NCI-H2171 (cell line): ENCODE measurements at places on chromosomes 2 and 18.
A peak's percentile ranks its signal among the peaks of the same experiment; 100 is the strongest.

- DNase-seq = no peak
Measured at GRCh38 chr2:641872-642815, 35.1 kb downstream of the TMEM18 start.

DNA sequence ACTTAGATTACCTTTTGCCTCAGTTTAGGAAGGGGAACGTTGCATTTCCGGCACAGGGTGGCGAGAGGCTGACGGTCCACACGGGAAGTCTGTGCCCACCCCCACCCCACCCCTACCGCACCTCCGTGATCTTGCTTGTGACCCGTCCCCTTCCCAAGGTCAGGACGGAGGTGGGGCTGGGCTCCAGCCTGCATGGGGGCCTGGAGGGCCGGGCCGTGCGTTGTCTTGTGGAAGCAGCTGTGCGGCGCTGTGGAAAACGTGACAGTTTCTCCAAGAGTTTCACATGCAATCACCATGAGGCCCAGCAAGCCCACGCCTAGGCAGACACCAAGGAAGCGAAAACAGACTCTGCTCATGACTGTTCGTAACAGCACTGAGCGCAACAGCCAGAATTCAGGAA, 76.8 kb upstream of the HDAC4 start:
- DNase-seq = no peak

DNA sequence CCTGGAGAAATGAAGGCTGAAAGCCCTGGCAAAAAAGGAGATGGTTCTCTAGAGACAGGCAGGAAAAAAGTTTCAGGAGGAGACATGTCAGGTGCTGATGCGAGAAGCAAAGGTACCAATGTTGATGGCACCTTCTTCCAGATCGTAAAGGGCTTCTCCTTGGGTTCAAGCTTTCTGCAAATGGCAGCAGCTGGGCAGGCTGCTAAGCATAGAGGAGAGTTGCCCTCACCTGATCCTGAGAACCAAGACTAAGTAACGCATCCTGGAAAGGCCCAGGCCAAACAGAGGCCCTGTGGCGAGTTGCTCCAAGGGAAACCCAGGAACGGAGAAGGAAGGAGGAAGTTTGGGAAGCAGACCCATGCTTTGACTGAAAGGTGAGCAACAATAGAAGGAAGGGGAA, 23.6 kb upstream of the AFTPH start:
- DNase-seq = no peak

GRCh38 chr2:198478361-198478760, 674.0 kb downstream of the PLCL1 start:
- DNase-seq = no peak

DNA sequence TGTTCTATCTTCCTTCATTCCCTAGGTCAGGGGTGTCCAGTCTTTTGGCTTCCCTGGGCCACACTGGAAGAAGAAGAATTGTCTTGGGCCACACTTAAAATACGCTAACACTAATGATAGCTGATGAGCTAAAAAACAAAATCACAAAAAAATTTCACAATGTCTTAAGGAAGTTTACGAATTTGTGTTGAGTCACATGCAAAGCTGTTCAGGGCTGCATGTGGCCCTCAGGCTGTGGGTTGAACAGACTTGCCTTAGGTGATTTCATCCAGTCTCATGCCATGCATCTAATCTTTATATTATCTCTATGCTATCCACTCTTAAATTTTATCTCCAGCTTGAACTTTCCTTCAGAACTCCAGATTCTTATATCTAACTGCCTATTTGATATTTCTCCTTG, 80.1 kb downstream of the CCDC85A start:
- DNase-seq = no peak

DNA sequence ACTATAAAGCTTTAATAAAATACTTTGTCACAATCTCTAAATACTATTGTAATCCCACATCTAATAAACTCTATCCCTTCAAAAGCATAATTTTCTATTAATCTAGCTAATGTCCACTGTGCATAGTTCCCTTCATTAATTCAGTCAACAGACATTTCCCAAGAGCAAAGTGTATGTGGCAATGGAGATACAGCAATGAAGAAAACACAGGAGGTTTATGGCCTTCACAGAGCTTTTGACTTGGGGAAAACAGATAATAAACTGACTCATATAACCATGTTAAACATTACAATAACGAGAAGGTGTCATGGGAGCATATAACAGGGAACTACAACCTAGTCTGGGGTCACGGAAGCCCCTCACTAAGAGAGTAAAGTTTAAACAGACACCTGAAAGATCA, 86.3 kb downstream of the SPIRE1 start:
- DNase-seq = no peak

DNA sequence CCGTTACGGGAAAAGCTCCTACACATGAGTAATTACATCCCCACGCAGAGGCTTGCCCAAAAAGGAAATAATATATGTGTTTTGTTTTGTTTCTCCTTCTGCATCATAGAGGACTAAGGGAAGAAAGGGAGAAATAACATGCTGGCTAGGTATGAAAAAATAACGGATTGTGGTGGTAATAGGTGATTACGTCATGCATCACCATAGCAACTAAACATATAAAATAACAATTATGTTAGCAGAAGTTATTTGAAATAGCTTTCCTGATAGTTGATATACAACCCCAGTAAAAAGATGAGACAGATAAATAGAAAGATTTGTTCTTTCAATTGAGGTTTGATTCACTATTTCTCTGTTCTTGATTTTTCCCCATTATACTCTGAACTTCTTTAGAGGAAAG, 518.0 kb downstream of the ZNF516 start:
- DNase-seq = no peak

- DNase-seq = no peak
Measured at GRCh38 chr2:175745911-175746310, 256.2 kb downstream of the LNPK start.

GRCh38 chr2:103738606-103739005, 976.8 kb downstream of the TMEM182 start:
- DNase-seq = no peak

GRCh38 chr2:23241121-23241520, 143.9 kb upstream of the KLHL29 start:
- DNase-seq = peak; percentile 58

- DNase-seq = no peak
Measured at GRCh38 chr2:234368861-234369261, 128.0 kb downstream of the ARL4C start.

DNA sequence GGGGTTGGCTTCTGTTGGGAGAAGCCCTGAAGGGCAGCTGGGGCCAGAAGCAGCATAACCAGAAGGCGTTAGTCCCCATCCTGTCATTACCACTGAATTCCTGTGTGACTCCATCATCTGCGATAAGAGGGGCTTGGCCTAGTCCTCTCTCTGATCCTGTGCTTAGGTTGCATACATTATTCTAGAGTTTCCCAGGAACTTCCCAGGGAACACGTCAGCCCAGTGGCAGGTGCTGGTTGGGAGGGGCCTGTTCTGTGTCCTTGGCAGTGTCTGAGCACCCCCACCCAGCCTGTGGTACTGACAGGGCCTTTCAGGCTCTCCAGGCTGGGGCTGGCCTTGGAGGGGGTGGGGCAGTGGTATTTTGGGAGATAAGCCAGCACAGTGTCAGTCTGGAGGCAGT, 4.5 kb upstream of the TOGARAM2 start:
- DNase-seq = no peak

GRCh38 chr2:57693177-57693576, 353.4 kb upstream of the VRK2 start:
- DNase-seq = no peak

GRCh38 chr18:73626859-73627258, 520.8 kb downstream of the FBXO15 start:
- no peak for DNase-seq

DNA sequence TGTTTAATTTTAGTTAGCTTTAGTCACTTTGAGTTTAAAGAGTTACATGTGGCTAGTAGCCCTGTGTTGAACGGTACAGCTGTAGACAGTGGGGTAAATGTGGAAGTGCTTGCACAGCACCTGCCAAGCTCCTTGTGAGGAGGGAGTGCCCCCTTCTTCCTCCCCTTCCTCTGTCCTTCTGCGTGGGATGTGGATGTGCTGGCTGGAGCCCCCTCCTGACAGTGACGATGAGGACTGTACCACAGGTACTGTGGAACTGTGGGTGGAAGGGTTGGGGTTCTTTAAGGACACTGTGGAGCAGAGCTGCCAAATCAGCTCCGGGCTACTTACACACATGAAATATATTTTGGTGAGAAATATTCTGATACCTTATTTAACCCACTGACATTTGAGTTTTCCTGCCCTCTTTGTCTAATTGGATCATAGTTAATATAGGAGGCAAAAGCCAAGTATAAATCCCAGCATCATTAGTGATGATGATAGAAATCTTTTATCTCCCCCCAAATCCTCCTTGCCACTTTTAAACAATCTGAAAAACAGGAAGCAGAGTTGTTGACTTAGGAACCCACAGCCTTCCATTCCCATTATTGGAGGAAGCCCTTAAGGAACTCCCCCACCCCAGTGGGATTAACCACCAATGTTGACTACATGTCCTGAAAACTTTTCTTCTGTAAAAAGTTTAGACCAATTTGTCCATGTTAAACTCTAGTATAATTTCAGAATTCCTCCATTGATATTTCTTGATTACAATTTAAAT, 181.3 kb downstream of the PTPRM start:
- no peak for DNase-seq

GRCh38 chr2:136243638-136244535, 125.9 kb upstream of the CXCR4 start:
- no peak for DNase-seq

DNA sequence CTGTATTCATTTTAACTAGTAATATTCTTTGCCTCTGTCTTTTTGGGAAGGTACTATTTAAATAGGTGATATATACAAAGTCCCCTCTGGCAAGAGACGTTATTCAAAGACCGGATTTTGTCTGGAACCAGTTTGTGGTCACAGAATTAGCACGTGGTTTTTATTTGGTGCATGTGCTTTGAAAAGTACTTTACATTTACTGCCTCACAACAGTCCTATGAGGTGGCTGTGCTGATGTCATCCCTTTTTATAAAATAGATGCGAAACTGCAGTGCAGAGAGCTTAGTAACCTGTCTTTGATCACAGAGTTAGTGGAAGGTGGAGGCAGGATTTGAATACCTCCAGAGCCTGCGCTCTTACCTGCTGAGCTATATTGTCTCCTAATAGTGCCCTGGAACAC, 4.0 kb downstream of the LPIN1 start:
- DNase-seq = no peak

GRCh38 chr2:36544638-36545338, 53.2 kb downstream of the FEZ2 start:
- no peak for DNase-seq

- no peak for DNase-seq
Measured at GRCh38 chr2:237725661-237726060, 72.9 kb upstream of the RBM44 start.

GRCh38 chr18:46920653-46921052, 3.3 kb downstream of the KATNAL2 start:
- no peak for DNase-seq

DNA sequence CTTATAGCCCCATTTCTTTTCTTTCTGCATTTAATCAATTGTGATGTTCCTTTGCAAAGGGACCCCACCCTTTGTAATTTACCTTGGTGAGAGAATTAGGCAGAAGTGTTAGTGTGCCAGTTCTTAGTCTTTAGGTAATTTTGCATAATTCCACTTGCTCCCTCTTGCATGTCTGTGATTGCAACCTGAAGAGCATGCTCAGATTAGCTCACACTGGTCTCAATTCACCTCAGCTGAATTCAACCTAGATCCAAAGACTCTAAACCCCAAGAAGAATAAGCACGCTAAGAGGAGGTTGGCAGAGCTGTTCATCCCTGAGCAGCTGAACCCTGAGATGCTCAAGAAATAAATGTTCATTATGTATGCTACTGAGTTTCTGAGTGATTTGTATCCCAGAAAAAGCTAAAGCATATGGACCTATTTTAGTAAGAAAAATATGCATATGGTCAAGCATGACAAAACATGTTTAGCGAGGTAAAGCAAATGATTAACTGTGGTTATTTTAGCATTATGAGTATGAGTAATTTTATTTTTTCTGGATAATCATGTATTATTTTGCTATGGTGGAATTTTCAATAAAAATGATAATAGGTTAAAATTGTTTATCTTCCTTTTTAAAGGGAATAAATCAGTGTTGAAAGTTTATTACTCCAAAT, 299.2 kb upstream of the ZSWIM2 start:
- DNase-seq = no peak

DNA sequence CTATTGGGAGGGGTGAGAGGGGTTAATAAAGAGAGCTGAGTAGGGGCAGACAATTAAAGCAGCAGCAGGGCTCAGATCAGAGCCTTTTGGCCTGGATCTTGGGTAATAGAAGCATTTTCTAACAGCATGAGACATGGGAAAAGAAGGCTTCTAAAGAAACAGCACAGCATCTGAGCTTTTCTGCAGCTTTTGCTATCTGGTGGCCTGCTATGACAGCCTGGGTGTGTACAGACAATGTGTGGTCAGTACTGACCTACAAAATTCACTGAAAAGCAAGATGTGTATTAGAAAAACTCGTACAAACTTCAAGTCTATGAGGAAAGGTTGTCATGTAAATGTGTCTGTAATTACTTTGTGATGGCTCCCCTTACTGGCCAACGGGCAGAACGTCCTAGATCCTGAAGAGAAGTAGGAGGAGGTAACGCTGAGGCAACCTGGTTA, 95.6 kb downstream of the GALNT3 start:
- DNase-seq = peak; percentile 38

- no peak for DNase-seq
Measured at GRCh38 chr2:100882645-100883613, 63.0 kb downstream of the NPAS2 start.

- no peak for DNase-seq
Measured at GRCh38 chr2:127545796-127546195, 10.3 kb downstream of the MYO7B start.

DNA sequence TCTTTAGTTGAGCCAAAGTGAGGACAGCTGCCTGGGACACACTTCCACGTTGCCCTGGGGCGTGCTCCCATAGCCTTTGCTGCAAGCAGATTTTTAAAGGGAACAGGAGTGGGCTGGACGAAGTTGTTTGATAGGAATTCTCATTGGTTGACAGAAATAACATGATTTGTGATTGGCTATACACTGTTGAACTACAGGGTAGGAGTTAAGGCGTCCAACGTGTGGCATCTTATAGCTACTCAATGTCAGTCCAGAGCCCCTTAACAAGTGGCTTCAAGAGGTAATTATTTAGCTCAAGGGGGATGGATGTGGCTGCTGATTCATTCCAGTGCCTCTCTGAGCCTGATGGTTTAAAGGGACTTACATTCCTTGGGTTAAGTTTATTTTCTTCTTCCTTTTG, 65.5 kb downstream of the ACAA2 start:
- no peak for DNase-seq

DNA sequence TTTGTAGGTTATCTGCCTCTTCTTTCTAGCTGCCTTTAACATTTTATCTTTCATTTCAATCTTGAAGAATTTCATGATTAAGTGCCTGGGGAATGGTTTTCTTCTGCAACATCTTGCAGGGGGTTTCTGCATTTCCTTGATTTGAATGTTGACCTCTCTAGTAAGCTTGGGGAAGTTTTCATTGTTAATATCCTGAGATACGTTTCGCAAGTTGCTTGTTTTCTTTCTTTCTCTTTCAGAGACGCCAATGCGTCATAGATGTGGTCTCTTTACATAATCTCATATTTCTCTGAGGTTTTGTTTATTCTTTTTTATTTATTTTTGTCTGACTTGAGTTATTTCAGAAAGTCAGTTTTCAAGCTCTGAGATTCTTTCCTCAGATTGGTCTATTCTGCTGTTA, 225.7 kb downstream of the XIRP2 start:
- DNase-seq = no peak
